ENCODE measurements at places on chromosomes 4 and X. TPM values are rescaled to one million over a fixed set of nuclear protein-coding genes. Genes with fewer than 3 reads are reported as not detected.

The EGFL6 gene
- total RNA-seq, result 0.18 TPM

The SATL1 gene
- 0.15 TPM for total RNA-seq

DNA sequence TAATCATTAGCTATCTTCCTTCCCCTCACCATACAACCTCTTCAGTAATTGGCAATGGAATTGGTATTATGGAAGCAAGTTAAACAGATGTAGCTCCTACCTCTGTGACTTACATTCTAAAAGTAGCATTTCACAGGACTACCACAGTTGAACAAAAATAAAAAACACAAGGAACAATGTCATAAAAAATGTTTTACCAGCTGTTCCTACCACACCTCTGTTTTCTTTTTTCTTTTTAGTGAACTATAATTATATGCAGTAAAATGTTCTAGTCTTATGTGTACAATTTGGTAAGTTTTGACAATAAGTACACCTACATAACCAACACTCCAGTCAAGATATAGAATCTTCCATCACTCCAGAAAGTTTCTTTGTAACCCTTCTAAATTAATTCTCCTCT lies 54.1 kb upstream of the GEMIN8 start:
- no peaks in the 10 kb centered on the region for H3K36me3 ChIP-seq
- no peak overlapping the region for H3K27ac ChIP-seq
- no peak for DNase-seq
- peaks cover 5% of the 10 kb centered on the region for H3K27me3 ChIP-seq

The POLN gene
- total RNA-seq, result 9.1 TPM

The PPEF2 gene
- total RNA-seq, result not detected

DNA sequence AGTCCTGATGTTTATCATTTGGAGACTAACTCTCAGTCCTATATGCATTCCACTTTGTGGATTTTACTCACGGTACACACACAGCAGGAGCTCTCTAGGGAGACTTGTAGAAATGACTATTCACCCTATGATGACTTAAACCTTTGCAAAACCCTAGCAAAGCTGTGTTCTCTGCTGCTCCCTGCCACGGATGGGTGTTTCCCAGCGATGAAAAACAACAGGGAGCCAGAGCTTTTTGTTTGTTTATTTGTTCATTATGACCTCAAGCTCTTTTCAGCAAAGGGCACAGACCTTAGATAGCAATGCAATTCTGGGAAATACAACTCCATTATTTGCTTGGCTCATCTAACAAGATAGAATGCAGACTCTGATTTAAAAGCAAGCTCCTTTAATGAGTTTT lies 156.6 kb downstream of the GRIA3 start:
- H3K4me1 ChIP-seq, result no peaks in the 10 kb centered on the region
- no peak overlapping the region for H3K4me3 ChIP-seq
- H3K36me3 ChIP-seq, result no peaks in the 10 kb centered on the region
- DNase-seq, result no peak

DNA sequence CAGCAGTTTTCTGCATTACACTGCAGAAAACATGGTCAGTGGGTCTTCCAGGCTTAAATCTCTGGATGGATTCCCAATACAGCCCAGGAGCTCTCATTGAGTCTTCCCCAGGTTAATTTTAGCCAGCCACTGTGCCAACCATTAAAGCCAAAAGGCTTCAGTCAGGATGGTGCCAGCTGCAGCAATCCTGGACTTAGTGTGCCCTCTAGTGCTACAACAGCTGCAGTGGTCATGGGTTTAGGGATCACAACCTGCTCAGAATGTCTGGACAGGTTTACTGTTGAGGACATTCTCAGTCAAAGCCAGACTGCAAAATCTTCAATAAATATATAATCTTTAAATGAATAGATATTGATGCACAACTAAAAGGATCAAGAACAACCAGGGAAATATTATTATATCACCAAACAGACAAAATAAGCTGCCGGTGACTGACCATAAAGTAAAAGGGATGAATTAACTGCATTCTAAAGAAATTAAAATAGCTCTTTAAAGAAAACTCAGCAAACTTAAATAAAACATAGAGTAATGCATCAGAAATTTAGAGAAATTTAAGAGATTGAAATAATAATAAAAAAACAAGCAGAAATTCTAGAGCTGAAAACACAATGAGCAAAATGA lies 639.9 kb downstream of the SPOCK3 start:
- no peak for DNase-seq
- peaks cover 44% of the 10 kb centered on the region for H3K27me3 ChIP-seq
- H3K36me3 ChIP-seq, result no peaks in the 10 kb centered on the region
- H3K4me3 ChIP-seq, result no peak overlapping the region

The MAGEC2 gene
- total RNA-seq, result not detected

- DNase-seq, result no peak
- H3K4me1 ChIP-seq, result no peaks in the 10 kb centered on the region
- H3K27me3 ChIP-seq, result no peaks in the 10 kb centered on the region
- no peak overlapping the region for H3K27ac ChIP-seq
- no peak overlapping the region for H3K4me3 ChIP-seq
- H3K36me3 ChIP-seq, result no peaks in the 10 kb centered on the region
These were observed 172.5 kb upstream of the FMR1 start for GRCh38 chrX:147739196-147739595.

The IL2RG gene
- total RNA-seq, result not detected

- no peaks in the 10 kb centered on the region for H3K4me1 ChIP-seq
- H3K27ac ChIP-seq, result no peak overlapping the region
- peaks cover 18% of the 10 kb centered on the region for H3K27me3 ChIP-seq
- DNase-seq, result no peak
- H3K4me3 ChIP-seq, result no peak overlapping the region
These were observed 36.0 kb upstream of the CCNG2 start for GRCh38 chr4:77120886-77121508.

- no peak overlapping the region for H3K27ac ChIP-seq
- DNase-seq, result no peak
- H3K4me1 ChIP-seq, result peaks cover 22% of the 10 kb centered on the region
- H3K4me3 ChIP-seq, result peak overlapping the region; percentile 86
These were observed 814 bp upstream of the RBM47 start for GRCh38 chr4:40630335-40631021.

GRCh38 chr4:4334798-4335520 lies 44.9 kb downstream of the ZBTB49 start:
- no peak overlapping the region for H3K4me3 ChIP-seq
- peaks cover 17% of the 10 kb centered on the region for H3K27me3 ChIP-seq
- peak; percentile 46 for DNase-seq
- H3K4me1 ChIP-seq, result peaks cover 9% of the 10 kb centered on the region
- H3K36me3 ChIP-seq, result no peaks in the 10 kb centered on the region

The MAOA gene
- total RNA-seq, result 3.4 TPM

The TMPRSS11D gene
- not detected for total RNA-seq

- DNase-seq, result no peak
- no peaks in the 10 kb centered on the region for H3K36me3 ChIP-seq
- peaks cover 24% of the 10 kb centered on the region for H3K4me1 ChIP-seq
- H3K27me3 ChIP-seq, result no peaks in the 10 kb centered on the region
These were observed 36.4 kb downstream of the TMEM131L start for GRCh38 chr4:153502584-153502983.

The THAP9 gene
- total RNA-seq, result 3.0 TPM

The ATP8A1 gene
- 0.25 TPM for total RNA-seq

- peak overlapping the region; percentile 81 for H3K27ac ChIP-seq
- no peak for DNase-seq
- no peak overlapping the region for H3K4me3 ChIP-seq
- peaks cover 58% of the 10 kb centered on the region for H3K4me1 ChIP-seq
These were observed 260.6 kb upstream of the BOD1L1 start for GRCh38 chr4:13888112-13888511.

DNA sequence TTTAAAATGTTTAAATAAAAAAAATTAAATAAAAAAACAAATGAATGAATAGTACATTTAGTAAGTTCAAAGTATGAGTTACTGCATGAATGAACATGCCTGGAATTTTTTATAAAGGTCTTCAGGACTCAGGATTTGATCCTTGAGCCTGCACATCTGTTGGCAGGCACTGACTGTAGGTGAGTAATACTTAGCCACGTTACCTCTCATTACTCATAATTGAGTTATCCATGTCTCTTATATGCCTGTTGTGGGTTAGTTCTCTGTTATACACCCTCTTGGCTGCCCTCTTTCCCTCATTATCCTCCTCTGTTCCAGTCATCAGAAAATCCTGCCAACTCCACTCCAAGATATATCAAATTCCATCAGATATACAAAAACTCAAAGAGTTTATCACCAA lies 276.0 kb downstream of the FBXW7 start:
- no peak for DNase-seq
- H3K27me3 ChIP-seq, result no peaks in the 10 kb centered on the region
- H3K4me3 ChIP-seq, result no peak overlapping the region
- peaks cover 14% of the 10 kb centered on the region for H3K4me1 ChIP-seq

All from chondrocyte (in vitro differentiated cells).